ENCODE measurements at places on chromosomes 5 and 9.
A peak's percentile ranks its signal among the peaks of the same experiment; 100 is the strongest.

- no peak for DNase-seq
Observed at GRCh38 chr5:140250386-140250785, 52.5 kb downstream of the PFDN1 start.

DNA sequence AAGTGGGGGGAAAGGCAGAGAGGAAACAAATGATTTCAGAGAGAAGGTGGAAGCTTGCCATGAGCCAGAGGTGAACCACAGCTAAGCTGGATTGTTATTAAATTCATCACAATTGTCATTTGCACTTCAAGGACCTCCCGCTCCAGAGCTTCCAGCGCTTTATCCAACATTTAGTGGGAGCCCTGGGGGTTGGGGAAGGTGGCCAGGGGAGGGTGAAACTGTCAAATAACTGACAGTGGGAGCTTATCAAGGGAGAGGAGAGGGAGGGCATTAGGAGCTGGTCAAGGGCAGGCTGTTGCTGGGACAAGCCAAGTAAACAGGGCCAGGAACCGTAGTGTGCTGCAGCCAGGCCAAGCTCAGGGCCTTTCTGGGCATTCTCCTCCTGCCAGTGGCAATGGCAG, 71.5 kb downstream of the SIL1 start:
- DNase-seq = peak; percentile 50

- DNase-seq = no peak
Observed at GRCh38 chr9:137256362-137256761, 1.2 kb downstream of the NELFB start.

DNA sequence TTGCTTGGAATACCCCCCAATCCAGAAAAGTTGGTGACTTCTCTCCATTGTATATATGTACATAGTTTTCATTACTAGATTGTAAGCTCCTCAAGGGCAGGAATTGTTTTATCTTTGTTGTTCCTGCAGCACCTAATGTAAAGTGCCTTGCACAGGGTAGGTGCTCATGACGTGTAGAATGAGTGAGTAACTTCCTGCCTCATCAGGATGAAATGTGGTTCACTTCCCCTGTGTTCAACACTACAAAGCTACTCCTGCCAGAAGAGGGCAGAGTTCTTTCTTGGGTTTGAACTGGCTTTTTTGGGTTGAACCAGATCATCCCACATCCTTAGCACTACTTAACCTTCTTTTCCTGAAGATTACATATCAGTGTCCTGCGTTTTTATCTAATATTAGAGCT, 23.9 kb downstream of the GTF3C4 start:
- DNase-seq = no peak

DNA sequence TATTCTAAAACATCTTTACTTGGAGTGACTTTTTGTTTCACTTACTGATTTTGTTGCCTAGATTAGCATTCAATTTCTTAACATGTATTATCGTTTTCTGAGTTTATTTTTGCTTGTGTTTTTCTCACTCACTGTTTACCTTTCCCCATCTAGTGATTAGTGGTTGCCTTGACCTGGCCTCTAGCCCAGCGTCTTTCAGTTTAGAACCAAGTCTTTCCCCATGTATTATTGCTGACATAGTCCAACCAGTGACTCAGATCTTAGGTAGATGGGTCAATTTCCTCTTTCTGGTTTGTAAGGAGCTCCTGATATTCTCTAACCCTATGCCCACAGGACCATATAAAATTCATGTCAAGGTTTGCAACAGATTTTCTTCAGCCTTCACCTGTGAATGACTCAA, 135.5 kb downstream of the PRR16 start:
- DNase-seq = no peak

- DNase-seq = no peak
Observed at GRCh38 chr5:143111799-143112198, 291.7 kb downstream of the NR3C1 start.

GRCh38 chr5:65229841-65230240, 251.9 kb downstream of the ADAMTS6 start:
- DNase-seq = no peak

GRCh38 chr9:137381501-137382443, 41.2 kb downstream of the EXD3 start:
- peak; percentile 45 for DNase-seq

- no peak for DNase-seq
Observed at GRCh38 chr5:134524826-134525682, at the start of gene JADE2. Gene JADE2, plus strand, starts transcription at chr5:134525670. Its CDS starts 10,188 bp downstream, at chr5:134535858.

DNA sequence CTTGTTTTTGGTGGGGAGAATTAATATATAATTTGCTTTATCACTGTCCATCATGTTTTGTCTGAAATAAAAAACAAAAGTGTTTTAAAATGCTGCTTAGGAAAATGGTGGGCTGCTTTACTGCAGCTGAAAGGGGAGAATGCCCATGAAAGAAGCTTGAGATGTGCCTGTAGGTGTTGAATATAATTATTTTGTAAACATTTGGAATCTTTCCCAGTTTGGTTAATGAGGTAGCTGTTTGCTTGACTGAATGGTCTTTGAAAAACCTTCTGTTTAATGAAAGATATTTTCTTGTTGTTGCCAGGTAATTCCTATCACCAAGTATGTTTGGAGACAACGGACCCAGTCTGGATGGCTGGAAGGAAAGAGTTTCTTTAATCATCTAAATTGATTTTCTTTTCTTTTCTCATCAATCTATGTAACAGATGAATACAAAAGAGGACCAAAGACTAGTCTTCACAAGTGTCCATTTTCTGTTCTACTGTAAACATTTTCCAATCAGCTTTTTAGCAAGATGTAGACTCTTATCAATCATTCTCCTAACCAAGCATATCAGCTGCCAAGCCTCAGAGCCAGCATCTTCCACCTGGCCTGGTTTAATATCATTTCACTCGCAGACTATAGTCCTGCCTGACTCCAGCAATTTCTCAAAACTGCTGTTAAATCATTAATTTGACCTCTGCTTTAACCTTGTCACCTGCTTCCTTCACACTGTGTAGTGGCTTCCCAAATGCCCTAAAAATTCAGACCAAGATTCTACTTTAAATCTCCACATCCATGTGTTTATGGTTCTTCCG, 441.2 kb upstream of the CHD1 start:
- DNase-seq = no peak

GRCh38 chr5:153818626-153819025, 220.1 kb downstream of the FAM114A2 start:
- no peak for DNase-seq

GRCh38 chr5:16740811-16741392, 124.1 kb upstream of the RETREG1 start:
- no peak for DNase-seq

GRCh38 chr5:58075907-58076306, 384.0 kb downstream of the PLK2 start:
- no peak for DNase-seq

DNA sequence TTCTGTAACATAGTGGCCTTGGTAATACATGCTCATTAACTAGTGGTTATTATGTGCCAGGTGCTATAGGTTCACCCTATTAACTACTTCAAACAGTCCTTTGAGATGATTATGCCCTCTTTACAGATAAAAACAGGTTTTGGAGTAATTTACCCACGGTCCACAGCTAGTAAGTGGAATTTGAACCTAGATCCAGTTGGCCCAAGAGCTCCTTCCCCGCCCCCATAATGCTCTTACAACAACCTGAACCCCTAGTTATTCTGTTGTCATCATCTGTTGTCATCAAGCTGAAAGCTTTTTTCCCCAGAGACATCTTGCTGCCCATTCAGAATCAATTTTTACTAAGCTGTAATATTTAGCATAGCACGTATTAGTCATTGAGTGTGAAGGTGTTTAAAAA, 23.2 kb downstream of the XPA start:
- no peak for DNase-seq

- no peak for DNase-seq
Observed at GRCh38 chr9:136724772-136725171, 12.4 kb downstream of the DIPK1B start.

GRCh38 chr5:177458912-177459350, 12.3 kb downstream of the PRR7 start:
- no peak for DNase-seq

- DNase-seq = no peak
Observed at GRCh38 chr9:34578241-34579103, 11.1 kb downstream of the CNTFR start.

DNA sequence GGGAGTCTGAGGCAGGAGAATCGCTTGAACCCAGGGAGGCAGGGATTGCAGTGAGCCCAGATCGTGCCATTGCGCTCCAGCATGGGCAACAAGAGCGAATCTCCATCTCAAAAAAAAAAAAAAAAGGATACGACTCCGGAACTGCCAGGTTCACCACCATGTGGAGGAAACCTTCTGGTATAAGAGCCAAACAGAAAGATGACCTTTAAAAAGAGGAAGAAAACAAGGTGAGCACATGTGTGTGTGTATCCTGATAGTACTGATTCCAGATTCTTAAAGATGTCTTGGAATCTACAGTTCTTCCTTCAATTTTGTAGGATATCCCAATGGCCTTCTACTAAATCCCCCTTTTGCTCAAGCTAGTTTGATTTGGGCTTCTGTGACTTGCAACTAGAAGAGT, 33.7 kb downstream of the FBXO10 start:
- no peak for DNase-seq

DNA sequence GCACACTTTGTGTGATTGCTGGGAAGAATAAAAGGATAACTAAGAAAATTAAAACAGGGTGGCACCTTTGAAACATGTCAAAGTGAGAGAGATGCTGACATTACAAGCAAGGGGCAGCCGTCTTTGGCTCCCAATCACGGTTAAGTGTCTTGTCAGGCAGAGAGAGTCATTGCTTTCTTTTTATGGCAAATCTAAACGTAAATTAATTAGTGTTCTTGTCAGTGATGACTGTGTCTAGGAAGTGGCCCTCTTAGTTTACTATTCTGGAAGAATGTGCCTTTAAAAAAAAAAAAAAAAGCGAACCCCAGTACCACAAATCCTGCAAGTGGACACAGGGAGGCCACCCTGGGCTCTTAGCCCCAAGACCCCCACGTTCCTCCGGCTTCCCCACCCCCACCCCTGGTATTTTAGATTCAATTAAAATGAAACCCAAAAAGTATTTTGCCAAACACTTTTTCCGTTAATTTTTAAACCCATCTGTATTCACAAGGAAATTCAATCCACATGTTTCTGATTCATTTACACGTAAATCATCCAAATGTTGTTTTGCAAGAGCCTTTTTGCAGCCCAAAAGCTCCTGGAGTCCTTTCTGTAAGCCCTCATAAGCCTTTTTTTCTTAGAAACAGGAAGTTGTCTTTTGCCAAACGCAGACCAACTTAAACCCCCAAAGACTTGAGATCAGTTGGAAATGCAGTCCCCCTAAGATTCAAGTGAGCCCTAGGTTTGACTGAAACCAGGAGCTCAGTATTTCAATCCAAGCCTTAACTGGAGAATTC, 399.3 kb downstream of the EBF1 start:
- no peak for DNase-seq

- DNase-seq = no peak
Observed at GRCh38 chr5:102130386-102130785, 165.7 kb downstream of the SLCO4C1 start.

DNA sequence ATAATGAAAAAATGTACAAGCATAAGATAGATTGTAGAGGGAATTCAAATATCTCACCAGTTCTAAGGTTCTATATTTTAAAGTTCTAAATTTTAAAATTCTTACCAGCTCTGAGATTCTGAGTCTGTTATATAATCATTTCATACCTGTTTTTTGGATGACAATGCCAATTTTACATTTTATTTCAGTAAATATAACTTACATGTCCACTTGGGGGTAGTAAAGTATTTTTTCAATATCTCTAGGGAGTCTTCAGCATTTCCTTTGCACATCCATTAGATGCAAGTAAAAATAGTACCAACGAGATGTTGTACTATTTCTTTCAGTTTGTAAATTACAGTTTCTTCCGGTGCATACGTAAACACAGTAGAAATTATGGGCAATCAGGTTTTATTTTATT, 25.7 kb downstream of the NMUR2 start:
- DNase-seq = no peak

DNA sequence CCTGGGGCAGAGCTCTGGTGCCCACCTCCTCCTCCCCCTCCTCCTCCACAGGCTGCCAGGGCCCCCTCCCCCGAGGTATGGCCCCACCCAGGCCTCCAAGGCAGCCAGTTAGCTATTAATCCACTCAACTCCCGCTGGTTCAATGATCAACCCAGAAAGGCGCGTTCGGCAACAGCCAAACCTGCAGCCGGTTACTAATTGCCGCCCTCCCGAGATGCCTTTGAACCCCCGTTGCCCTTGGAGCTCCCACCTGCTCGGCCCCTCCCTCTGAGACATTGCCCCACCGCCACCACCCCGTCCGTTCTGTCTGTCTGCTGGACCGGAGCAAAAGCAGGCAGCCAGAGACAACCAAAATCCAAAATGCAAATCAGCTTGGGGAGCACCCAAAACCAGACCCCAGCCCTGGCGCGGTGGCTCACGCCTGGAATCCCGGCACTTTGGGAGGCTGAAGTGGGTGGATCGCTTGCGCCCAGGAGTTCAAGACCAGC, 25.8 kb downstream of the NOTCH1 start:
- no peak for DNase-seq

GRCh38 chr5:150398722-150399523, 13.8 kb downstream of the CD74 start:
- DNase-seq = no peak

- DNase-seq = no peak
Observed at GRCh38 chr9:89365532-89365912, 47.2 kb downstream of the SECISBP2 start.

GRCh38 chr9:21326526-21327139, 8.6 kb downstream of the KLHL9 start:
- DNase-seq = no peak

DNA sequence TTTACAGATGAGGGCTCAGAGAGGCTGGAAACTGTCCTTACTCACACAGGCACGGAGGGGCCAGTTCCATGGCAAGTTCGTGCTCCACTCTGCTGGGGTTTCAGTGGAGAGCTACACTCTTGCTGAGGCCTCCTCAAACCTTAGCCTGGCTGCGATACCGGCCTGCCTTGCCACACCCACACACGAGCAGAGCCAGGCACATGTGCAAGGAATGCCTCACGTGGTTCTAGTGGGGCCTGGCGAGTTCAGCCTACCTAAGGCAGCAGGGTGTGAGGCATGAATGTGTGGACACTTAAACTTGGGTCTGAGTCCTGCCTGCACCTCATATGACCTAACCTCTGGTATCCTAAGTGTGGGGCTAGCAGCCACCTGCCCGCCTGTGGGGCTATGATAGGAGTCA, 21.5 kb upstream of the PRDM12 start:
- no peak for DNase-seq

DNA sequence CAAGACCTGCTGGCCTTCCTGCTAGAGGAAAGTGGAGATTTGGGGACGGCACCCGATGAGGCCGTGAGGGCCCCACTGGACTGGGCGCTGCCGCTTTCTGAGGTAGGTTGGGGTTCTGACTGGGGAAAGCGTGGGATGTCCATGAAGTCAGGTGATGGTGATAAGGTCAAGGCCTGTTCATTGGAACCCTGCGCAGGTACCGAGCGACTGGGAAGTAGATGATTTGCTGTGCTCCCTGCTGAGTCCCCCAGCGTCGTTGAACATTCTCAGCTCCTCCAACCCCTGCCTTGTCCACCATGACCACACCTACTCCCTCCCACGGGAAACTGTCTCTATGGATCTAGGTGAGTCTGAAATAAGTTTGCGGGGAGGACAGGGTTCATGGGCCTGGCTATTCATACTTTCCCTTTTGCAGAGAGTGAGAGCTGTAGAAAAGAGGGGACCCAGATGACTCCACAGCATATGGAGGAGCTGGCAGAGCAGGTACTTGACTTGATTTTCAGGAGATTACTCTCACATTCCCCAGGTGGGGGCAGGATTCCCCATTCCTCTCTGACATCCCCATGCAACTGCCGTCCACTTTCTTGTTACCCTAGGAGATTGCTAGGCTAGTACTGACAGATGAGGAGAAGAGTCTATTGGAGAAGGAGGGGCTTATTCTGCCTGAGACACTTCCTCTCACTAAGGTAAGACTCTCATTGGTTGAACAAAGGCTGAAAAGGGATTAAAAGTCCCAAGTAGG, 505 bp downstream of the CREB3 start:
- DNase-seq = no peak
